H9 (cell line): ENCODE measurements at places on chromosomes 11 and 22. TPM values are rescaled to one million over a fixed set of nuclear protein-coding genes. Genes with fewer than 3 reads are reported as not detected.

The UPK3A gene
- total RNA-seq, result not detected in 2 replicates

The RIC3 gene
- 19.9 and 23.7 TPM in 2 replicates for total RNA-seq

- H3K27me3 ChIP-seq, result no peaks in the 10 kb centered on the region
- DNase-seq, result no peak
- H3K27ac ChIP-seq, result no peak overlapping the region
- H3K36me3 ChIP-seq, result no peaks in the 10 kb centered on the region
- H3K4me1 ChIP-seq, result no peaks in the 10 kb centered on the region
These were observed 125.0 kb upstream of the NARS2 start for GRCh38 chr11:78699609-78700135.

DNA sequence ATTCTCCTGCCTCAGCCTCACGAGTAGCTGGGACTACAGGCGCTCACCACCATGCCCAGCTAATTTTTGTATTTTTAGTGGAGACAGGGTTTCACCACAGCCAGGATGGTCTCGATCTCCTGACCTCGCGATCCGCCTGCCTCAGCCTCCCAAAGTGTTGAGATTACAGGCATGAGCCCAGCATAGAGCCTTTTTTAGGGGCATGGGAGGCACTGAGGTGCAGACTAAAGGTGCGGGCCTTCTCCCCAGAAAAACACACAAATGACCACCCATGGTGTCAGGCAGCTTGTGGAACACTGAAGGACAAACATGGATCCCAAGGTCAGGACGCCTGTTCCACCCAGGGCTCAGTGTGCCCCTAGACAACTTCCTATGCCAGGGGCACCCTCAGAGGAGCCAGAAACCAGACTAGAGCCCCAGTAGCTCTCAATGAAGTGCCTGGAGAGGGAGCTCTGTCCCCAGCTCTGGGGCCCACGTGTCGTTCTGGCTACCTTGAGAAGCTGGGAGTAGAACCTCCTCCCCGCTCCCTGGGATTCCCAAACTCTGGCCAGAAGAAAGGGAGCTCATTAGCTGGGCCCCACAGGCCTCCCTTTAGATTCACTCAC, 21.2 kb upstream of the CD5 start:
- H3K36me3 ChIP-seq, result no peaks in the 10 kb centered on the region; the same call in 2 of the 3 replicates
- no peaks in the 10 kb centered on the region for H3K4me1 ChIP-seq
- no peak for DNase-seq

DNA sequence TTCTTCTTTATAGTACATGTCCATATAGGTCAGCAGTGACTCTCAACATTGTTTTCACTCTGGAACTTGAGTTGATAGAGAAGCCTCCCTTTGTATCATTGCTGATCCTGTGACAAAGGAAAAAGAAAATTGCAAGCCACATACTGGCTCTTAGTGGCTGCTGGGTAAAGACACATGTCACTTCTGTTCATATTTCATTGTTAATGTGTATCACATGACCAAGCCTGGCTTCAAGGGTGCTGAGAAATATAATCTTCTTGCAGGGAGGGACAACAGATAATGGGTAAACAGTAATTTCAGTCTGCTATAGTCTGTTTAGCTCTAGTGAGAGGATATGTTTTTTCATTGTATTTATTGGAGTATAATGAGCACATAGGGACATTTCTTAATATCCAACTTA, 173.3 kb downstream of the PGR start:
- peaks cover 5% of the 10 kb centered on the region; the same call in 1 of the 2 replicates for H3K4me1 ChIP-seq
- no peaks in the 10 kb centered on the region for H3K27me3 ChIP-seq
- no peak for DNase-seq

DNA sequence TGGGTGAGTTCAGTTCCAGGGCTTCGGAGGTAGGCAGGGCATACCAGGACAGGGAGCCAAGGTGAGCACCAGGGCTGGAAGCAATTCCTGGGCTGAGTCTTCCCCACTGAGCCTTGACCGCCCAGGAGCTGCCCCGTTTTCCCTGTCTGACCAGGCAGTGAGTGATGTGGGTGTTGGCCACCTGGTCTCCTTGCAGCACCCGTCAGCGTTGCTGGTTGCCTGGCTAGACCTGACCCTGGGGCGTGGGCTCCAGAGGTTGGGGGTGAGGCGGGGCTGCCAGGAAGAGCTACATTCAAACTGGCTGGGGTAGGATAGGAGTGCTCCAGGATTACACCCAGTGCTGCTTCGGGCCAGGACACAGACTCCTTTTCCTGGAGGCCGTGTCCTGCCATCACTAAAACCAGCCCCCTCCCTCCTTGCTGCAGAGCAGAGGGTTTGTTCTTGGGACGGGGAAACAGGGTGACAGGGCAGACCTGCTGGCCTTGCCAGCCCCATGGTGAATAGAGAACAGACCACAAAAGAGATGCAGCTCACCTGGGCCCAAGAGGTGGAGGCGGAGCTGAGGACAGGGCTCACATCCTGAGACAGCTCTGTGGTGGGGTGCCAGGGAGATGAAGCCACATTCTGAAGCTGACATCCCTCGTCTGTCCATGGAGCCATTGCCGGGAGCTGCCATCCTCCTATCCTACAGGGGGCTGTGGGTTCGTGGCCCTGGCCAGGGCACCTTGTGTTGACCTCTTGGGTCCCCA, 14.2 kb downstream of the INCENP start:
- no peaks in the 10 kb centered on the region for H3K4me1 ChIP-seq
- DNase-seq, result peak; percentile 7
- H3K27ac ChIP-seq, result no peak overlapping the region
- peaks cover 89% of the 10 kb centered on the region for H3K36me3 ChIP-seq

- peaks cover 5% of the 10 kb centered on the region; the same call in 1 of the 2 replicates for H3K4me1 ChIP-seq
- no peak overlapping the region for H3K4me3 ChIP-seq
- H3K36me3 ChIP-seq, result no peaks in the 10 kb centered on the region; the same call in 2 of the 3 replicates
- H3K27ac ChIP-seq, result peak overlapping the region; percentile 23
These were observed 22.4 kb upstream of the C11orf96 start for GRCh38 chr11:43919852-43920597.

DNA sequence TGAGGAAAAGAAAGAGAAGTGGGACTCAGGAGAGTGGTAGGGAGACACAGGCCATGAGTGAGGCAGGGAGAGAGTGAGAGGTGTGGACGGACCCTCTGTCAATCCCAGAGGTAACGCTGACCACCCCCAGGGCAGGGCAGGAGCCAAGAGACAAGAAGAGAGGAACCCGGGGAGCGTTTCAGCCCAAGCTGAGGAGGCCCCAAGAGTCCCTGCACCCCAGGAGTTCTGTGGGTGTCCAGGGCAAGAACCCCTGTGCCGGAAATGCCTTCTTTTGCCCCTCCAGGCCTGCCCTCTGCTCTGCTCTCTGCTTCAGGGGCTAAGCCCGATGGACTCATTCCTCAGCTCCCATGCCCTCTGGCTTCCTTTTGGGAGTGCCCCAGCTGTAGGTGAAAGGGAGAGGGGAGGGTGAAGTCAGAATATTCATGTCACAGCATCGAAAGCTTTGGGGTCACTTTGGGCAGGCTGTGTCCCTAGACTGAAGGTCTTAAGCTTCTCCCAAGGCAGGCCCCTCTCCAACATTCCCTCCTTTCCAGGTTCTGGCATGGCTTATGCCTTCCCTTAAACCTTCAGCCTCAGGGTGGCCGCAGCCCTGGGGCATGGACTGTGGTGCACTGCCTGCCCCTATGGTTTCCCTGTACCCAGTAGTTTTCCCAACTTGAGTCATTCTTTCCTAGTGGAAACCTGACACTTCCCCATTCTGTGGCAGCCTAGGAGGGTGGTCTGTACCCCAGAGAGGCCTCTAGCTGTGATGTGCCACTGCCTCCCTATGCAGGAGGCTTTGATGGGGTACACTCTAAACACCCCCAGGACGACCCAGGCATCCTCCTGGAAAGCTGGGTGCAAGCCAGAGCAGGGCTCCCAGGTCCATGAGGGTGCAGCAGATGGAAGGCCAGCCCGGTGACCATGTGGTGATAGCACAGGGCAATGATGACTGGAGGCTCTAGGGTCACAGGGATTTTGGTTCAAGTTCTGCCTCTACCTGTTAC, 27.1 kb downstream of the MYEOV start:
- H3K4me1 ChIP-seq, result no peaks in the 10 kb centered on the region
- H3K27ac ChIP-seq, result no peak overlapping the region
- H3K27me3 ChIP-seq, result 0 out of 2 replicates have a peak, but pooled peaks cover 2% of the 10 kb centered on the region
- H3K36me3 ChIP-seq, result no peaks in the 10 kb centered on the region
- no peak overlapping the region for H3K4me3 ChIP-seq

- DNase-seq, result no peak
- H3K4me3 ChIP-seq, result no peak overlapping the region
- H3K4me1 ChIP-seq, result no peaks in the 10 kb centered on the region
- H3K36me3 ChIP-seq, result peaks cover 19% of the 10 kb centered on the region
These were observed 8.4 kb upstream of the ALG8 start for GRCh38 chr11:78147807-78148206.

DNA sequence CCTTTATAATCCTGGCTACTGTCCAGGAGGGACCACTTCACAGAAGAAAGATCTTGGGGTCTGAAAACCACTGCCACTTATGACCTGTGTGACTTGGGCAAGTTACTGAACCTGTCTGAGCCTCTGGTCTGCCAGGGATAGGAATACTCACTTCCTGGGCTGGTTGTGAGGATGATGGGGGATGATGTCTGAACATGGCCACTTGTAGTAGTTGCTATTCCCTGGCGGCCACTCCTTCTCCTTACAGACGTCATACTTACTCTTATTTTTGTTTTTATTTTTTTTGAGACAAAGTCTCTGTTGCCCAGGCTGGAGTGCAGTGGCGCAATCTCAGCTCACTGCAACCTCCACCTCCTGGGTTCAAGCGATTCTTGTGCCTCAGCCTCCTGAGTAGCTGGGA, 26.1 kb downstream of the CD82 start:
- DNase-seq, result no peak
- no peaks in the 10 kb centered on the region; the same call in 1 of the 2 replicates for H3K4me1 ChIP-seq
- H3K27ac ChIP-seq, result no peak overlapping the region
- no peaks in the 10 kb centered on the region for H3K27me3 ChIP-seq
- H3K36me3 ChIP-seq, result no peaks in the 10 kb centered on the region
- no peak overlapping the region for H3K4me3 ChIP-seq

DNA sequence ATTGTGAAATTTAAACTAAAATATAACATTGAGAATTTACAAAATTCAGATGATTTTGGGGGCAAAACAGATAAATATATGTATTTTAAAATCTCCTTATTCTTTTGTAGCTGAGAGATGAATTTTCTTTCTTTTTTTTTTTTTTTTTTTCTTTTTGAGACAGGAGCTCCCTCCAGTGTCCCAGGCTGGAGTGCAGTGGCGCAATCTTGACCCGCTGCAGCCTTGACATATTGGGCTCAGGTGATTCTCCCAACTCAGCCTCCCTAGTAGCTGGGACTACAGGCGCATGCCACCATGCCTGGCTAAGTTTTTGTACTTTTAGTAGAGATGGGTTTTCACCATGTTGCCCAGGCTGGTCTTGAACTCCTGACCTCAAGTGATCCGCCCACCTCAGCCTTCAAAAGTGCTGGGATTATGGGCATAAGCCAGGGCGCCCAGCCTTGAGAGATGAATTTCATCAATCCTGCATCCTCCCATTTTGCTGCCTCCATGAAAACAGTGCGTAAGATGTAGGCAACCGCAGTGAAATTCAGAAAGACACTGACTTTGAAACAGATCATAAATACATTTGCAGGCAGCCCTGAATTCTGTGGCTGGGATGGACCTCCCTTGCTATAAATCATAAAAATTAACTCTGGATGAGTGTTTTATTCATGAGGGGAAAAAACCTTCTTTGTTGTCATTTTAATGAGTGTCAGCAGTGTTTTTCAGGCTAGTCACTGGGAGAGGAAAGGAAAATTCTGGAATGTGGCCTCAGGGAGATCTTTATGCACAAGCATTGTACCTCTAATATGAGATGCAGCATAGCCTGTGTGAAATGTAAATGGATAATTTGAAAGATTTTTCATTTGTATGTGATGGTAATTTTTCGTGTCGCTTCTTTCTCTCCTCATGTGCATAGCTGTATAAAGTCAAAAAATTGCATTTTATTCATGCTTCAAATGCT, 14.4 kb downstream of the ELMOD1 start:
- H3K4me3 ChIP-seq, result no peak overlapping the region
- H3K4me1 ChIP-seq, result peaks cover 2% of the 10 kb centered on the region; the same call in 1 of the 2 replicates
- no peaks in the 10 kb centered on the region for H3K27me3 ChIP-seq
- DNase-seq, result no peak

GRCh38 chr11:64437426-64437825, 78.5 kb downstream of the RPS6KA4 start:
- DNase-seq, result no peak
- no peaks in the 10 kb centered on the region for H3K27me3 ChIP-seq
- no peaks in the 10 kb centered on the region for H3K4me1 ChIP-seq
- no peaks in the 10 kb centered on the region; the same call in 2 of the 3 replicates for H3K36me3 ChIP-seq
- H3K4me3 ChIP-seq, result no peak overlapping the region
